ENCODE measurements at places on chromosomes 2 and 18.
A peak's percentile ranks its signal among the peaks of the same experiment; 100 is the strongest.

- H3K4me3 ChIP-seq: no peak overlapping the region
- no peak for DNase-seq
- H3K4me1 ChIP-seq: no peaks in the 10 kb centered on the region
- H3K36me3 ChIP-seq: no peaks in the 10 kb centered on the region
- H3K27ac ChIP-seq: no peak overlapping the region
- no peaks in the 10 kb centered on the region for H3K27me3 ChIP-seq
These were observed 17.2 kb downstream of the GKN2 start for GRCh38 chr2:68935471-68935870.

DNA sequence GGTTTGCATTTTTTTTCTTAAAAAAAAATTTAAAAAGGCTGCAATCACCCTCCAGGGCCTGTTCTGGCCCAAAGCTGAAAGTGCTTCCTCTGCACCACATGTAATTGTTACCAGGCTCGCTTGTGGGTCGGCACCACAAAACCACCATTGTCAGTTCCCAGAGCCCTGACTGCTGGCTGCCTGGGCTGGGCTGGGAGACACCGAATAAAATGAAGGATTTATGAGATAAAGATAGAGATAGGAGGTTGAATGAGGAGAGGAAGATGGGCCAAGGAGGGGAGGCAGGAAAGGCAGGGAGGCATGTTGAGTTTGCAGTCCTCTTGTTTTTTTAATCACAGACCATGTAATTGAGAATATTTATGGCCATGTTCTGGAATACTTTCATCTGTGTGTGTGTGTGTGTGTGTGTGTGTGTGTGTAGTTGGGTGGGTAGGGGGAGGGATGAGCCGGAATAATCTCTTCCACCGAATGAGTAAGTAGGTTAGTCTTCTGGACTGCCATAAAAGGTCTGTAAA is 14.7 kb downstream of the NRP2 start:
- peaks cover 41% of the 10 kb centered on the region for H3K4me1 ChIP-seq
- no peaks in the 10 kb centered on the region for H3K36me3 ChIP-seq
- peak; percentile 36 for DNase-seq
- no peaks in the 10 kb centered on the region for H3K27me3 ChIP-seq

GRCh38 chr2:85747441-85747840 is 6.3 kb upstream of the ATOH8 start:
- DNase-seq: no peak
- H3K4me1 ChIP-seq: no peaks in the 10 kb centered on the region
- H3K36me3 ChIP-seq: no peaks in the 10 kb centered on the region
- H3K27me3 ChIP-seq: peaks cover 8% of the 10 kb centered on the region
- no peak overlapping the region for H3K4me3 ChIP-seq

- no peaks in the 10 kb centered on the region for H3K27me3 ChIP-seq
- no peak for DNase-seq
- H3K36me3 ChIP-seq: no peaks in the 10 kb centered on the region
- H3K4me1 ChIP-seq: peaks cover 2% of the 10 kb centered on the region
- H3K27ac ChIP-seq: no peak overlapping the region
These were observed 164.1 kb upstream of the FBXO11 start for GRCh38 chr2:48070415-48070814.

- no peak overlapping the region for H3K27ac ChIP-seq
- H3K4me1 ChIP-seq: no peaks in the 10 kb centered on the region
These were observed 7.0 kb downstream of the GPR45 start for GRCh38 chr2:105248316-105249070.

DNA sequence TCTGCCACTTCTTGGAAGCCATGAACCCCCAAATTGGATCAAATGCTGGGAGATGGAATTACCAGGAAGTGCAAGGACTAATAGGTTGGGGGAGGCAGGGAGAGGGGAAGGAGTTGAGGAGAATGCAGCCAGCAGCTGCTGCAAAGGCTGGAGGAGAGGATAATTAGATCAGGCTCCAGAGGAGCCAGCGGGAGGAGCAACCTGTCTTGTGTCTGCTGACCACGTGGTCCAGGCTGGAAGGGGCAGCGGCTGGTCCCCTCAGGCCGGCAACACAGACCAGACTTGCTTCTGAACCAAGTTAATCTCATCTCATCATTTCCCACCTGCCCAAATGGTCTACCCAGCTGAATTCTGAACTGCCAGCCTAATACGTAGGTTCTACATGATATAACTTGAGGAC is 68.3 kb downstream of the MRO start:
- no peak overlapping the region for H3K27ac ChIP-seq
- no peaks in the 10 kb centered on the region for H3K36me3 ChIP-seq
- no peaks in the 10 kb centered on the region for H3K27me3 ChIP-seq
- H3K4me1 ChIP-seq: peaks cover 14% of the 10 kb centered on the region

- H3K36me3 ChIP-seq: no peaks in the 10 kb centered on the region
- no peak overlapping the region for H3K27ac ChIP-seq
- H3K4me3 ChIP-seq: no peak overlapping the region
- peaks cover 4% of the 10 kb centered on the region for H3K4me1 ChIP-seq
- DNase-seq: no peak
These were observed 73.9 kb downstream of the LBH start for GRCh38 chr2:30305235-30305634.

Data from mesendoderm (in vitro differentiated cells).